Left ventricle myocardium inferior (tissue), 1 donor: ENCODE measurements at places on chromosomes 7 and 10. TPM values are rescaled to one million over a fixed set of nuclear protein-coding genes. Genes with fewer than 3 reads are reported as not detected.

Gene MALSU1
- total RNA-seq, result 85.9 TPM

Gene TMEM273
- 29.0 TPM for total RNA-seq

Gene PAX4
- total RNA-seq, result not detected

Gene CALHM3
- total RNA-seq, result not detected

Gene BMPR1A
- total RNA-seq, result 43.8 TPM

Gene TMEM178B
- 35.9 TPM for total RNA-seq

Gene AKR1E2
- total RNA-seq, result 5.9 TPM

Gene OR13A1
- not detected for total RNA-seq

Gene LRRN3
- total RNA-seq, result 7.4 TPM

Gene POLR3A
- total RNA-seq, result 8.2 TPM

Gene LDB3
- 1,542 TPM for total RNA-seq

Gene MSS51
- 5.9 TPM for total RNA-seq

Gene POM121C
- 20.9 TPM for total RNA-seq

Gene TRIP6
- 11.7 TPM for total RNA-seq

Gene HILPDA
- 7.9 TPM for total RNA-seq

Gene MBL2
- total RNA-seq, result not detected

Gene C7orf33
- not detected for total RNA-seq

Gene CCDC3
- total RNA-seq, result 5.8 TPM

Gene CALCR
- total RNA-seq, result 0.08 TPM

Gene DDC
- not detected for total RNA-seq

Gene SLC18A2
- 0.05 TPM for total RNA-seq

Gene SPDYE1
- total RNA-seq, result not detected

Gene FKBP6
- not detected for total RNA-seq

Gene CREB5
- 9.8 TPM for total RNA-seq

Gene ZP3
- not detected for total RNA-seq

Gene NPC1L1
- total RNA-seq, result 0.19 TPM

Gene NRCAM
- 0.14 TPM for total RNA-seq

Gene CNTNAP2
- total RNA-seq, result 0.99 TPM

Gene TMEM236
- total RNA-seq, result 0.66 TPM

Gene XPNPEP1
- total RNA-seq, result 35.7 TPM

Gene NODAL
- 0.16 TPM for total RNA-seq

Gene SEMA3E
- 0.27 TPM for total RNA-seq

Gene PLXDC2
- total RNA-seq, result 16.6 TPM

Gene NKX2-3
- total RNA-seq, result not detected

Gene PPP1R9A
- total RNA-seq, result 27.6 TPM

Gene OGDHL
- 4.5 TPM for total RNA-seq

Gene STK17A
- 32.3 TPM for total RNA-seq

Gene SH2D4B
- total RNA-seq, result not detected

Gene CYP2C19
- total RNA-seq, result not detected

Gene TDRD1
- 1.9 TPM for total RNA-seq

Gene ADIRF
- total RNA-seq, result 41.1 TPM

Gene NUPR2
- total RNA-seq, result not detected

Gene GRM3
- total RNA-seq, result not detected

Gene ACHE
- total RNA-seq, result 0.49 TPM

Gene NPFFR1
- not detected for total RNA-seq

Gene PRKG1
- 38.9 TPM for total RNA-seq

Gene IL6
- total RNA-seq, result 0.69 TPM

Gene NEUROG3
- total RNA-seq, result not detected

Gene ATG9B
- total RNA-seq, result not detected

Gene GBX1
- 1.9 TPM for total RNA-seq

Gene TBXAS1
- total RNA-seq, result 3.9 TPM

Gene LIPN
- not detected for total RNA-seq

Gene POU6F2
- 0.44 TPM for total RNA-seq

Gene RPA3
- 21.1 TPM for total RNA-seq
